NCI-H460 (cell line): ENCODE measurements at places on chromosomes 13 and 19. TPM values are rescaled to one million over a fixed set of nuclear protein-coding genes. Genes with fewer than 3 reads are reported as not detected.

CLEC11A gene
- 4.6 and 5.4 TPM in 2 replicates for total RNA-seq

WDR88 gene
- 0.20 TPM in 1 of 2 replicates, not detected in the other for total RNA-seq

KRTDAP gene
- total RNA-seq: not detected in 2 replicates

GTF3A gene
- 189 and 193 TPM in 2 replicates for total RNA-seq

KLK6 gene
- not detected in 2 replicates for total RNA-seq

PLVAP gene
- not detected in 2 replicates for total RNA-seq

SOX1 gene
- not detected in 2 replicates for total RNA-seq

KLF1 gene
- 0.52 and 1.3 TPM in 2 replicates for total RNA-seq

REEP6 gene
- 0.79 and 0.92 TPM in 2 replicates for total RNA-seq

CD79A gene
- not detected in 2 replicates for total RNA-seq

RRAS gene
- total RNA-seq: 17.2 and 19.6 TPM in 2 replicates

FKRP gene
- total RNA-seq: 8.5 TPM in 2 replicates

ZNF665 gene
- total RNA-seq: not detected in 2 replicates

FCER2 gene
- total RNA-seq: not detected in 2 replicates

RFPL4AL1 gene
- total RNA-seq: not detected in 2 replicates

FBXW9 gene
- total RNA-seq: 6.2 and 6.9 TPM in 2 replicates

MYH14 gene
- 2.6 and 3.0 TPM in 2 replicates for total RNA-seq

ELSPBP1 gene
- not detected in 2 replicates for total RNA-seq

TUBA3C gene
- not detected in 2 replicates for total RNA-seq

C13orf46 gene
- total RNA-seq: 0.06 TPM in 1 of 2 replicates, not detected in the other

ZNF491 gene
- total RNA-seq: not detected in 2 replicates

SMIM44 gene
- not detected in 2 replicates for total RNA-seq

CRLF1 gene
- 91.3 and 109 TPM in 2 replicates for total RNA-seq

WDR18 gene
- total RNA-seq: 54.0 and 59.4 TPM in 2 replicates

PSPN gene
- total RNA-seq: 1.1 and 5.3 TPM in 2 replicates

ERICH4 gene
- total RNA-seq: not detected in 2 replicates

FXYD1 gene
- total RNA-seq: not detected in 2 replicates

UFM1 gene
- total RNA-seq: 123 and 129 TPM in 2 replicates

IGSF23 gene
- total RNA-seq: not detected in 2 replicates

PCP2 gene
- not detected in 2 replicates for total RNA-seq

MARCHF2 gene
- 13.0 and 15.6 TPM in 2 replicates for total RNA-seq

OR7E24 gene
- not detected in 2 replicates for total RNA-seq

LYPD5 gene
- 0.37 and 0.69 TPM in 2 replicates for total RNA-seq

PVR gene
- 49.8 and 50.1 TPM in 2 replicates for total RNA-seq

CLEC4M gene
- 0.05 TPM in 1 of 2 replicates, not detected in the other for total RNA-seq

KLF12 gene
- 1.4 and 1.5 TPM in 2 replicates for total RNA-seq

DACT3 gene
- not detected in 2 replicates for total RNA-seq

ZNF667 gene
- total RNA-seq: not detected in 2 replicates

EDNRB gene
- total RNA-seq: 0.52 and 0.67 TPM in 2 replicates

NOP53 gene
- total RNA-seq: 114 and 132 TPM in 2 replicates

FSD1 gene
- not detected in 2 replicates for total RNA-seq

HRC gene
- not detected in 2 replicates for total RNA-seq

GAPDHS gene
- total RNA-seq: not detected in 2 replicates

SIGLEC8 gene
- not detected in 2 replicates for total RNA-seq

N4BP2L1 gene
- 0.15 and 0.52 TPM in 2 replicates for total RNA-seq

TBXA2R gene
- 1.2 and 1.4 TPM in 2 replicates for total RNA-seq

ZNF345 gene
- total RNA-seq: 1.9 and 2.6 TPM in 2 replicates

NXNL1 gene
- total RNA-seq: not detected in 2 replicates

APOC1 gene
- 6.1 and 9.6 TPM in 2 replicates for total RNA-seq

PDX1 gene
- total RNA-seq: 0.12 TPM in 1 of 2 replicates, not detected in the other

GRIN2D gene
- 0.25 and 0.40 TPM in 2 replicates for total RNA-seq

LPAR6 gene
- total RNA-seq: 2.1 and 3.2 TPM in 2 replicates

TSSK6 gene
- total RNA-seq: 2.2 and 3.2 TPM in 2 replicates

CYP4F8 gene
- not detected in 2 replicates for total RNA-seq

GRK1 gene
- not detected in 2 replicates for total RNA-seq

NLRP9 gene
- total RNA-seq: not detected in 2 replicates

COMMD6 gene
- total RNA-seq: 124 and 142 TPM in 2 replicates

HTR2A gene
- total RNA-seq: not detected in 2 replicates

GRIK5 gene
- 0.07 TPM in 1 of 2 replicates, not detected in the other for total RNA-seq
